ENCODE measurements at places on chromosomes 12 and 14. TPM values are rescaled to one million over a fixed set of nuclear protein-coding genes. Genes with fewer than 3 reads are reported as not detected.

- peak; percentile 66 for DNase-seq
Observed at GRCh38 chr14:58746261-58746660, 108.5 kb downstream of the DACT1 start.

The SLC48A1 gene
- total RNA-seq, result 11.7 TPM

DNA sequence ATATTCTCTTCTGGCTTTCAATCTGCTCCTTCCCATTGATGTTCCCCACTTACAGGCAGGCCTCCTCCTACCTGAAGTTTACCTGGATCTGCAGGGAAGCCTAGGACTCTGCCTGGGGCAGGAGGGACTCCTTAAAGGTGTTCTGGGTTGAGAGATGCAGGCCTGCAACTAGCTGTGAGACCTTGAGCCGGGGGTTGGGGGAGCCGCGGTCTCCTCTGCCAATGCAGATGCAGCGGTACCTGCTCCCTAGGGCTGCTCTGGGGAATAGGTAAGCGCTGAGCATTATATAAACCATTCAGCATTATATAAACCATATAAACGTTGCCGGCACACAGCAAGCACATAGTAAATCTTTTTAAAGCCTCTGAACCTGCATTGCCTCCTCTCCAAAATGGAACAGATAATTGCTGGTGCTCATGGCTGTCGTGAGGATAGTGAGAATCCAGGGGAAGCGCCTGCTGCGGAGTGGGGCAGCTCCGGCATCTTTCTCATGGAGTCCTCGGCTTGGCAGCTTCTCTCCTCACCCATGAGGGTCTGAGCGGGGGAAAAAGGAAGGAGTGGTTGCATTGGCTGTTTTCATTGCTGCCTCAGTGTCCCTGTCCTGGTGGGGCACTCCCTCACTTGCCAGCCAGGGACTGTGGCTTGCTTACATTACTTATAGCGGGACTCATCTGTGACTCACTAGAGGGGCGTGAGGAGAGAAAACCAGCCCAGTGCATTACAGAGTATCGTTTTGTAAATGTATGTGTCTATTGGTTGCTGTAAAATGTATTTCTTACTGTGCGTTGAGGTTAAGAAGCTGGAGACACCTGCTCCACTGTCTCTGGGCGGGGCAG, 12.5 kb upstream of the KRT80 start:
- peak; percentile 49 for DNase-seq

- no peak for DNase-seq
Observed at GRCh38 chr12:114232187-114232586, 173.8 kb downstream of the TBX5 start.

GRCh38 chr14:92175811-92176210, 54.0 kb downstream of the CPSF2 start:
- no peak for DNase-seq

DNA sequence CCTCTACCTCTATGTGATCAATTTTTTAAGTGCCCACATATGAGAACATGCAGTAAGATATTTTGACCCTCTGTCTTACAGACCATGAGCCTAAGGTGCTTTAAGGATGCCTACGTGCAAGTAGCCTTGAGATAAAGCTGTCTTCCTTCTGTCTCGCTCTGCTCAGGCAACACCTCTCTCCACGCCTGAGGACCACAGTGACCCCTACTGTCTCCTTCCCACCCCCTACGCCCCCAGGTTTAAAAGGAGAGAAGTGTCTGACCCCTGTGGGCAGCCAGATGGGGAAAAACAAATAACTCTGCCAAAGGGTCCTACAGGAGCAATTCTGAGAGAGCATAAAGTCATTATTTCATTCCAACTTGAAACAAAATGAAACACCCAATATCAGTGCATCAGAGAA, 286.4 kb upstream of the TMEM132C start:
- DNase-seq, result no peak

- no peak for DNase-seq
Observed at GRCh38 chr14:37579274-37579673, 15.8 kb downstream of the FOXA1 start.

The B4GALNT3 gene
- total RNA-seq, result 0.27 TPM

DNA sequence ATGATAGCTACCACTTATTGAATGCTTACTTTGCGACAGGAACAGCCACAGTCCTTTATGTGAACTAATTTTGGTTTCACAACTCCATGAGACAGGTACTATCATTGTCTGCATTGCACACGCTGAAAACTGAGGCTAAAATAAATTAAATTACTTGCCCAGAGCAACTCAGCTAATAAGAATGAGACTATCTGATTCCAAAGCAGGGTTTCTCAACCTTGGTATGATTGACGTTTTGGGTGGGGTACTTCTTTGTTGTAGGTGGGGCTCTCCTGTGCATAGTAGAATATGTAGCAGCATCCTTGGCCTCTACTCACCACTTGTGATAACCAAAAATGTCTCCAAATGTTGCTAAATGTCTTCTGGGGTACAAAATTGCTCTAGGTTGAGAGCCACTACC, 9.1 kb downstream of the PHLDA1 start:
- DNase-seq, result no peak
